ENCODE measurements at places on chromosomes 7 and 10.

DNA sequence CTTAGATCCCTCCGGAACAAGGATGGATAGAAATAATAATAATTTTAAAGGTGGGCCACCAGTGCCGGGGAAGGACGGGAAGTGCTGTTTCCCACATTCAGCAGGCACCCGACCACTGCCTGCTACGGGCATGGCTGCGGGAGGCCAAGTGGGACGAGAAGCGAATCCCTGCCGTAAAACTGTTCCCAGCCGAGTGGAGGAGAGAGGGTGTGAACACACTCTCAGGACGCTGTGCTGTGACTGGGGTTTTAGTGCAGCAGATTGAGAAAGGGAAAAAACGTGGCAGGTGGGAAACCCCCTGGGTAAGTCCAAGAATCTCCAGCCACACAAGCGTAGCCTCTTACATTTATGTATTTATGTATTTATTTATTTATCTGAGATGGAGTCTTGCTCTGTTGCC is 158.8 kb downstream of the DNAJB6 start:
- no peak for DNase-seq

DNA sequence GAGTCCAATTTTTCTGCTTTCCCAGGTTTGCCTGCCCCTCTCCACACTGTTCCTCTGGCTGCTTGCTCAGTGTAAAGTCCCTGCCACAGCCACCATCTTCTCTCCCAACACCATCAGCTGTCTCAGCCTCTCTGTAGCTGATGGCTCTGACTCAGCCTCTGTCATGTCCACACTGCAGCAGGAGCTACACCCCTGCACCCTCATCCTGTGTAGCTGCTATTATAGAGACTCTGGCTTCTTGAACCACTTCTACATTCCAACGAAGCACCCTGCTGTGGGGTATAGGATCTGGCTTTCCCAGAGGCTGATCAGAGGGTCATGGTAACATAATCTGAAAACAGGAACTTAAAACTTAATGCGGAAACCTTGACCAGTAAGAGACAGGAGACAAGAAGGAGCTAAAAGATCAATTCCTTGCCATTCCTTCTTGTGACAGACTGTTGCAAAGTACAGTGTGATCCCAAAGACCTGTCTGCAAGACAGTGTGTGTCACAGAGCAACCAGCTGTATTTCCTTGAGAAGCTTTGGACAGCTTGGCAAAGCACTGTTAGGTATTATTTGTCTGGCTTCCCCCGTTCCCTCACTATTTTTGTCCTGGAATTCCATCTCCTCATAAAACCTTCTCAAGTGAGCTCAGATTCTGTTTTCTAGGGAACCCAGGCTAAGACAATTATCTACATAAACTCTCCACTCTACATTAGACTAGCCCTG is 42.3 kb downstream of the NRCAM start:
- DNase-seq = peak; percentile 41

- peak; percentile 84 for DNase-seq
These were observed 666 bp upstream of the MAP3K8 start for GRCh38 chr10:30433306-30433729.

DNA sequence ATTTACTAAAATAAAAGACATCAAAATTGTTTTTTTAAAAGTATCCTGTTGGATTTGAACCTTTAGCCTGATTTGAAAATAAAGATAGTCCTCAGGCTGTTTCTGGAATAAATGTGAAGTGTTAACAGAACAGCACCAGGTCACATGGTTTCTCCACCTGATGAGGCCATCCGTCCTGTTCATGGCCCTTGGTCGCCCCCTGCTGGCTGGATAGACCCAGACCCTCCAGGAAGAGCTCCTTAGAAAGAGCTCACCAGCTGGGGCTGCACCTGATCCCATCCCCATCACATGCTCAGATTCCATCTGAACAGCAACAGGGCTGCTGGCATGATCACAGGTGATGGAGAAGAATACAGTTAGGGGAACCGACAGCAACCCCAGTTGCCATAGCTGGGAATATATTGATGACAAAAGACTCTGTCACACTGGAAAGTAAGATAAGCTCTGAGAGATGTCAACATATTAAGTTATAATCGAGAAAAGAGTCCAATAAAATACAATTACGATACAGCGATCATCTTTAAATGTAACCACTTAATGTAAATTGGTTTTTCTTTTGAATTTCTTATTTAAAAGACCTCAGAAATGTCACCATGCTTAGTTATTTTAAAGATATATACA is 4.8 kb downstream of the OR2A14 start:
- DNase-seq = peak; percentile 24

- DNase-seq = no peak
These were observed 14.8 kb downstream of the ADGRA1 start for GRCh38 chr10:133102415-133103095.

GRCh38 chr7:84231157-84231556 is 36.6 kb upstream of the SEMA3A start:
- peak; percentile 39 for DNase-seq

- no peak for DNase-seq
These were observed 131.0 kb downstream of the SEM1 start for GRCh38 chr7:96578606-96579005.

GRCh38 chr7:2661096-2661449 is 26.9 kb upstream of the AMZ1 start:
- DNase-seq = no peak

- DNase-seq = no peak
These were observed 184.1 kb downstream of the HIBADH start for GRCh38 chr7:27478556-27478955.
